ENCODE measurements at places on chromosomes 11 and 22. TPM values are rescaled to one million over a fixed set of nuclear protein-coding genes. Genes with fewer than 3 reads are reported as not detected.

The MS4A15 gene
- total RNA-seq: not detected

The LRRC55 gene
- not detected for total RNA-seq

The TRPC6 gene
- total RNA-seq: 3.1 TPM

The CASP1 gene
- total RNA-seq: 31.2 TPM

The CBLIF gene
- total RNA-seq: not detected

The DEFB131B gene
- total RNA-seq: not detected

The OR51B5 gene
- total RNA-seq: 0.54 TPM

The CHRNA10 gene
- under 0.01 TPM for total RNA-seq

The RAB38 gene
- 6.5 TPM for total RNA-seq

The SYCE3 gene
- not detected for total RNA-seq

The GRIK4 gene
- 0.18 TPM for total RNA-seq

The LMNTD2 gene
- total RNA-seq: 0.28 TPM

The PHF21B gene
- not detected for total RNA-seq

- no peaks in the 10 kb centered on the region for H3K27me3 ChIP-seq
- DNase-seq: peak; percentile 12
- no peaks in the 10 kb centered on the region for H3K36me3 ChIP-seq
- H3K4me3 ChIP-seq: no peak overlapping the region
- no peak overlapping the region for H3K27ac ChIP-seq
- no peaks in the 10 kb centered on the region for H3K4me1 ChIP-seq
These were observed 393.9 kb downstream of the GUCY1A2 start for GRCh38 chr11:106624377-106624776.

GRCh38 chr11:134022748-134023147, 46.1 kb upstream of the JAM3 start:
- DNase-seq: no peak
- H3K27me3 ChIP-seq: peaks cover 31% of the 10 kb centered on the region
- H3K27ac ChIP-seq: no peak overlapping the region
- no peak overlapping the region for H3K4me3 ChIP-seq
- no peaks in the 10 kb centered on the region for H3K36me3 ChIP-seq

- H3K27ac ChIP-seq: no peak overlapping the region
- H3K4me1 ChIP-seq: peaks cover 3% of the 10 kb centered on the region
- peaks cover 9% of the 10 kb centered on the region for H3K27me3 ChIP-seq
- no peak overlapping the region for H3K4me3 ChIP-seq
- no peaks in the 10 kb centered on the region for H3K36me3 ChIP-seq
- peak; percentile 18 for DNase-seq
These were observed 14.6 kb upstream of the POLD3 start for GRCh38 chr11:74577624-74578396.

- peak; percentile 67 for DNase-seq
- H3K4me3 ChIP-seq: no peak overlapping the region
- H3K27me3 ChIP-seq: no peaks in the 10 kb centered on the region
- H3K27ac ChIP-seq: no peak overlapping the region
- H3K4me1 ChIP-seq: peaks cover 14% of the 10 kb centered on the region
- H3K36me3 ChIP-seq: no peaks in the 10 kb centered on the region
These were observed 63.7 kb downstream of the MAML2 start for GRCh38 chr11:96279018-96279895.

- peak; percentile 42 for DNase-seq
- H3K36me3 ChIP-seq: no peaks in the 10 kb centered on the region
- H3K4me3 ChIP-seq: no peak overlapping the region
- no peaks in the 10 kb centered on the region for H3K4me1 ChIP-seq
These were observed 45.2 kb downstream of the PLAAT5 start for GRCh38 chr11:63445720-63446119.

GRCh38 chr22:17496841-17497240, 66.5 kb upstream of the SLC25A18 start:
- no peak overlapping the region for H3K4me3 ChIP-seq
- H3K27me3 ChIP-seq: no peaks in the 10 kb centered on the region
- no peaks in the 10 kb centered on the region for H3K4me1 ChIP-seq
- H3K27ac ChIP-seq: no peak overlapping the region
- H3K36me3 ChIP-seq: no peaks in the 10 kb centered on the region

DNA sequence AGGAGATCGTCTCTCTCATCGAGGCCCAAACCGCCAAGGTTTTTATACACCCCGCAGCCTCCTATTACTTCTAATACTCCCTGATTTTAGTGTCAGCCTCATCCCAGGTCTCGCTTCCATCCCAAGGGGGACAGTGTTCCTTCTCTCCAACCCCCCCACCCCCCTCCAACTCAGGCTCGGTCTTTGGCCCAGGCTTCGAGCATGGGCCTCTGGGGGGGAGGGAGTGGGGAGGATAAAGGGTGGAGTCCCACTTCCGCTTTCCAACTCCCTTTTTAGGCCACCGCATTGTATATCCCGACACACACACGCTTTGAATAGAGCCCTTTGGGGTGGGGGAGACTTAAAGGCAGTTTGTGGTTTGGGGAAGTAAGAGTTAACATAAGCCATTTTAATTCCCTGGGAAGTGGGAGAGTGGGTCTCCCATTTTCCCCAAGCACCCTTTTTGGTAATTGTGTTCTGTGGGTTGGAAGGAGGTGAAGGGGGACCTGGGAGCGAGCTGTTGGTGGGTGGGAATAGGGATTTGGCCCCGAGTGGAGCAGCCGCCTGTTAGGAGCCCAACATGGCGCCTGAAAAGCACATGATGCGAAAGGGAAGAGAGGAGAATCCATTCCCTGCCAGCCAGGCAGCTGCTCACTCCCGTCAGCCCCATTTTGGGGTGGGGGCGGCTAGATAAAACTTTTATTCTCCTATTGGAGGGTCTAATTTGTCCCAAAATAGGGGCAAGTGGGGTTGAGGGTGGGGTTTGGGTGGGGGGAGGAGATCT, 844 bp downstream of the PCF11 start:
- peaks cover 3% of the 10 kb centered on the region for H3K4me1 ChIP-seq
- DNase-seq: peak; percentile 33
- H3K27ac ChIP-seq: peak overlapping the region; percentile 92
- H3K36me3 ChIP-seq: peaks cover 3% of the 10 kb centered on the region
- peak overlapping the region; percentile 71 for H3K4me3 ChIP-seq

DNA sequence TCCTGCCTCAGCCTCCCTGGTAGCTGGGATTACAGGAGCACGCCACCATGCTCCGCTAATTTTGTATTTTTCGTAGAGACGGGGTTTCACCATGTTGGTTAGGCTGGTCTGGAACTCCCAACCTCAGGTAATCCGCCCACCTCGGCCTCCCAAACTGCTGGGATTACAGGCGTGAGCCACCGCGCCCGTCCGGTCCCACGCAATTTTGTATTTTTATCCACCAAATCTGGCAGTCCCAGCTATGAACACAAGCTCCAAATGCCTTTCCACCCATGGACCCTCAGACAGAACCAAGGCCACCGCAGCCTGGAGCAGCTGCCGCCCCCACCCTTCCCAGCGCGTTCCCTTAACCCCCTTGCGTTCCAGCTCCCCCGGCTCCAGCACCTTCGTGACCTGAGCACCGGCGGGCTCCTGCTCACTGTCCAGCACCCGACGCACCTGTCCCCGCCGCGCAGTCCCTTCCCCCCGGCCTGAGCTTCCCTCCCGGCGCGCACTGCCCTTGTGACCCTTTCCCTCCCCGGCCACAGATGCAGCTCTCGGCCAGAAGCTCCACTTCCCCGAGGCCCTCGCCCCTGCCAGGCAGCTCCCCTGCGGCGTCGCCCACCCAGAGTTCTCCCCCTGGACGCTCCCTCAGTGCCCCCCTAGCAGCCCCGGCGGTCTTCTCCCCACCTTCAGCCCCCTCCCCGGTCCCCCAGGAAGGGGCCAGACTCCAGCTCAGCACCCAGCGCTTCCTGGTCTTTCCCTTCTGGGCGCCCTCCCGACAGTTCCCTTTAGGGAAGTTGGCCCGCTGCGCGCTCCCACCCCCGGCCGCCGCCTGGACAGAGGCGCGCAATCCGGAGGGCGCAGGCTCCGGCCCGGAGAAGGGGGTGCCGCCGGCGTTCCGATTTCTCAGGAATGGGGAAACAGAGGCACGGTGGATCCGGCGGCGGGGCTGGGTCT, 5.6 kb upstream of the ZBED4 start:
- no peak overlapping the region for H3K27ac ChIP-seq
- H3K4me1 ChIP-seq: no peaks in the 10 kb centered on the region
- DNase-seq: no peak
- no peaks in the 10 kb centered on the region for H3K36me3 ChIP-seq
- H3K4me3 ChIP-seq: peak overlapping the region; percentile 18

GRCh38 chr11:86625544-86625943, 46.9 kb downstream of the ME3 start:
- H3K4me3 ChIP-seq: no peak overlapping the region
- DNase-seq: no peak
- H3K4me1 ChIP-seq: peaks cover 11% of the 10 kb centered on the region
- H3K27ac ChIP-seq: no peak overlapping the region
- H3K27me3 ChIP-seq: no peaks in the 10 kb centered on the region
- H3K36me3 ChIP-seq: no peaks in the 10 kb centered on the region

- peaks cover 27% of the 10 kb centered on the region for H3K4me1 ChIP-seq
- no peaks in the 10 kb centered on the region for H3K27me3 ChIP-seq
- peak overlapping the region; percentile 67 for H3K27ac ChIP-seq
- no peak for DNase-seq
- H3K4me3 ChIP-seq: no peak overlapping the region
These were observed 1.6 kb upstream of the PLXNB2 start for GRCh38 chr22:50308986-50309600.

DNA sequence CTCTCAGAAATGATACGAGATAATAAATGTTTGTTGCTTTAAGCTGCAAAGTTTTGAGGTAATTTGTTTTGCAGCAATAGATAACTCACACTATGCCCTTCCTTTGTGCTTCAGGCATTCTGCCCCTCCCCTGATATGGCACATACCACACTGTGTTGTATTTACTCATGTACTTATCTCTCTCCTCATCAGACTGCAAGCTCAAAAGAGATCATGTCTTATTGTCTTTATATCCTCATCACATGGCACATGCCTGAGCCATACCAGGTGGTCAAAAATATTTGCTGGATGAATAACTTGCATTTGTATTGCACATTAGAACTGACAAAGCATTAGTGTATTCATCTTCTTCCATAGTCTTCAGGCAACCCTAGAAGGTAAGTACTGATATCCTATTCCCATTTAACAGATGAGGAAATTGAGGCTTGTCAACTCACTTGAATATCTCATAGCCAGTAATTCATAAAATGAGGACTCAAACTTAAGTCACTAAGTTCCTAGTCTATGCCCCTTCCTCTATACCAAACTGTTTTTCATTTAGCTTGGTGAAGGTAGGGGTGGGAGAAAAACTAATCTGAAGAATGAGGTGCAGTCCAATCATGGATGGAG, 83.9 kb upstream of the EED start:
- peaks cover 22% of the 10 kb centered on the region for H3K4me1 ChIP-seq
- no peak overlapping the region for H3K27ac ChIP-seq
- DNase-seq: peak; percentile 50

DNA sequence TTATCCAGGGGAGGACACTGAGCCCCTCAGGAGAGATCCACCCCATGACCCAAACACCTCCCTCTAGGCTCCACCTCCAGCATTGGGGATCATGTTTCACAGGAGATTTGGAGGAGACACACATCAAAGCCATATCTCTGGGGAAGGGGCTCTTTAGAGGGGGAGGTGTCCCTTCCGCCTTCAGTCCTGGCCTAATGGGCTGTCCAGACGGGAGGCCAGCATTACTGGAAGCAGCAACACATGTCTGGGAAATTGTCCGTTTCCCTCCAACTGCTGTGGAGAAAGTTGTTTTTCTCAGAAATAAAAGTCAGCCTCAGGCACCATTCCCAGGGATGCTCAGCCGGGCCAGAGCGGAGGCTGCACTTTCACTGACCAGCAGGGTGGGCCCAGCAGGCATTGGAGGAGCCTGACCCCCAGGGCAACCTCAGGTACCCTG, 9.5 kb downstream of the CACNA1I start:
- peaks cover 43% of the 10 kb centered on the region for H3K27me3 ChIP-seq
- no peak overlapping the region for H3K27ac ChIP-seq
- H3K4me3 ChIP-seq: no peak overlapping the region
- no peaks in the 10 kb centered on the region for H3K36me3 ChIP-seq
- DNase-seq: no peak
- H3K4me1 ChIP-seq: peaks cover 2% of the 10 kb centered on the region

DNA sequence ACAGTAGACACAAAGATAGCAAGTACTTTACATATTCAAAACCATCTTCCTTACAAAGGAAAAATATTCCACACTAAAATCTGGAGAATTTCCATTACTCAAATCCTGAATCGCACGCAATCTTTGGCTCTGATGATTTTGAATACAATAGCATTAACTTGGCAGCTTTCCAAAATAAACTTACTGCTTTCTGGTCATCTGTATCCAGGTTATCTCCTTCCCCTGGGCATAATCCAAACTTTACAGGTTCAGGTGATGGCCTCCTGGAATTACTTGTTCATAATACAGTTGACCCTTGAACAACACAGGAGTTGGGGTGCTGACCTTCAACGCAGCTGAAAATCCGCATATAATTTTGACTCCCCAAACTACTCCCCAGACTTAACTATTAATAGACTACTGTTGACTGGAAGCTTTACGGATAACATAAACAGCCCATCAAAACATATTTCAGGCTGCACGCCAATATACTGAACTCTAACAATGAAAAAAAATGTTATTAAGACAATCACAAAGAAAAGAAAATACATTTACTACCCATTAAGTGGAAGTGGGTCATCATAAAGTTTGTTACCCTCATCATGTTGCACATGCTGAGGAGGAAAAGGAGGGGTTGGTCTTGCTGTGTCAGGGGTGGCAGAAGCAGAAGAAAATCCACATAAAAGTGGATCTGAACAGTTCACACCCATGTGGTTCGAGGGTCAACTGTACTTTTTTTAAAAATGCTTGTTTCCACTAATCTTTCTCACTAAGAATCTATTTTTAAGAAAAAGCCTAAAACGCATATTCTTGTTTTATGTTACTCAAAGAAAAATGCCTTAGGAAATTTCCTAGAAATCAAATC, 6.5 kb downstream of the MTMR2 start:
- H3K27me3 ChIP-seq: no peaks in the 10 kb centered on the region
- H3K36me3 ChIP-seq: no peaks in the 10 kb centered on the region
- H3K27ac ChIP-seq: no peak overlapping the region
- peaks cover 8% of the 10 kb centered on the region for H3K4me1 ChIP-seq
- no peak overlapping the region for H3K4me3 ChIP-seq

- H3K4me3 ChIP-seq: no peak overlapping the region
- H3K27me3 ChIP-seq: no peaks in the 10 kb centered on the region
- H3K27ac ChIP-seq: no peak overlapping the region
- peak; percentile 23 for DNase-seq
- H3K4me1 ChIP-seq: peaks cover 6% of the 10 kb centered on the region
- H3K36me3 ChIP-seq: no peaks in the 10 kb centered on the region
These were observed 191.3 kb downstream of the KIF18A start for GRCh38 chr11:27916541-27917100.

- no peaks in the 10 kb centered on the region for H3K36me3 ChIP-seq
- no peaks in the 10 kb centered on the region for H3K27me3 ChIP-seq
- H3K4me3 ChIP-seq: no peak overlapping the region
- no peak overlapping the region for H3K27ac ChIP-seq
These were observed 10.9 kb downstream of the MTMR2 start for GRCh38 chr11:95912902-95913560.

DNA sequence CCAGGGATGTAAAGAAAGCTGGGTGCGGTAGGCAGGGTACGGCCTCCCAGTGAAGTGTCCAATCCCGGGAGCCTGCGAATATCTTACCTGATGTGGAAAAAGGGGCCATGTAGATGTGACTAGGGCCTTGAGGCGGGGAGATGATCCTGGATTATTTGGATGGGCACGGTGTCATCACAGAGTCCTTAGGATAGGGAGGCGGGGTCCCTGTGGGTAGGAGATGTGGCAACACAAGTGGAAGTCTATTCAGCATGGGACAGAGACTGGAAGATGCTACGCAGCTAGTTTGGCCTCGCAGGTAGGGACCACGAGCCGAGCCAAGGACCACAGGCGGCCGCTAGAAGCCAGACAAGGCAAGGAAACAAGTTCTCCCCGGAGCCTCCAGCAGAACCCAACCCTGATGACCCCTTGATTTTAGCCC, 46.4 kb upstream of the SHANK2 start:
- H3K27me3 ChIP-seq: no peaks in the 10 kb centered on the region
- peaks cover 32% of the 10 kb centered on the region for H3K4me1 ChIP-seq
- no peak overlapping the region for H3K4me3 ChIP-seq
- no peak for DNase-seq
- peak overlapping the region; percentile 89 for H3K27ac ChIP-seq
- H3K36me3 ChIP-seq: no peaks in the 10 kb centered on the region

Measured in IMR-90 (cell line).